ENCODE measurements at places on chromosomes 5 and 9.

DNA sequence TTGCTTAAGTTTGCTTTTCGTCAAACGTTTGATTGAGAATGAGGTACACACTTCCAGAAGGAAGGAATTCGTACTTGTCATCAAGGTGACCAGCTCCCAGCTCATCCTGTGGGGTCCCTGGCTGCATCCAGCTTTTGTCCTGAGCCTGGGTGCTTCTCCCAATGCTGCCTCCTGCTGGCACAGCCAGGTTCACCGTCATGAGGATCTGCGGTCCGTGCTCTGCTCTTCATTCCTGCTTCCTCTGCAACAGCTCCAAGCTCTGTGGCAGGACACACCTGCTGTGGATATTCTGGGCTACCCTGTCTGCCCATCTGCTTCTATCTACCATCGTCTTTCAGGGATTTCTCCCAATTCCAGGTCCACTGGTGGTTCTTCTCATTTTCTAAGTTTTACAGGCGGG, 13.3 kb upstream of the UBE2QL1 start:
- DNase-seq, result peak; percentile 22

DNA sequence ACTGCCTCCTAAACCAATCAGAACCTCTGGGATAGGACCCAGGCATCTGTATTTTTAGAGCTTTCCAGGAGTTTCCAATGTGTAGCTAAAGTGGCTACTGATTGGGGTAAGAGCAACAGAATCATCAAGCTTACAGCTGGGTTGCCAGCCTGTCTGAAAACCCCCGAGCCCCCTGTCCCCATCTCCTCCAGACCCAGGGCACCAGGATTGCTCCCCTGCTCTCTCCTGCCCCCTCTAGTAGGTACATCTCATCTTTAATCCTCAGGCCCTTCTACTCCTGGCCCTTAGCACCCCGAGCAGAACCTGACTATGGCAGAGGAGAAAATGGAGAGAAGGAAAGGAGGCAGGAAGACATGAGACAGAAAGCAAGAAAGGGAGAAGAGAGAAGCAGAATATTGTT, 204.9 kb downstream of the GABBR2 start:
- DNase-seq, result no peak

DNA sequence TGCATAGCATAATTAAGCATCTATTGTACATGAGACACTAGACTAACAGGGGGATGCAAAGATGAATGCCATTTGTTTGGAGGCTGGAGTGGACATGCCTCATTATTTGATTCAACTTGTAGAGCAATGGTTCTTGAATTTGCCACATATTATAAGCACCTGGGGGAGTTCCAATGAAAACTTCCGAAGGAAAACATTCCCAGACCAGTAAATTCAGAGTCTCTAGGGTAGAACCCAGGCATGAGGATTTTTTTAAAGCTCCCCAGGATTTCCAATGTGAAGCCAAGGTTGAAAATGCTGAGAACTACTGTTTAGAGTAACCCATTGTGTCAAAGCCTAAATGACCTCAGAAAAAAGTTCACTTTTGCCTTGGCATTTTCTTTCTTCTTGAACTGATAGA, 93.9 kb upstream of the ITGA1 start:
- DNase-seq, result no peak

DNA sequence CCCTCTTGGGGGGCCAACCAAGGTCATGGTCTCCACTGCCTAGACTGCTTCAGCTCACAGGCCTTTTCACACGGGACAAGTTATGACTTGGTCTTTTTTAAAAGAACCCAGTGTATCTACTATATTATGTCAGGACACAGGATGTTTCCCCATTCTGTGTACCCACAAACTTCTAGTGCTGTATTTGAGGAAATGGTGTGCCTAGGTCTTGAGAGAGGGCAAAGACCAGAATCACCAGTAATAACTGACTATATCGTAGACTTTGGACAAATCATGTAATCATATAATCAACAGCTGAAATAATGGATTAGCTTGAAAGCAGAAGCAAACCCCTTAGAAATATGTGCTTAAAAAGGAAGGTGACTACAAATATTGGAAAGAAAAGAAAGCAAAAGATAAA, 133.3 kb downstream of the ARL15 start:
- DNase-seq, result peak; percentile 3

DNA sequence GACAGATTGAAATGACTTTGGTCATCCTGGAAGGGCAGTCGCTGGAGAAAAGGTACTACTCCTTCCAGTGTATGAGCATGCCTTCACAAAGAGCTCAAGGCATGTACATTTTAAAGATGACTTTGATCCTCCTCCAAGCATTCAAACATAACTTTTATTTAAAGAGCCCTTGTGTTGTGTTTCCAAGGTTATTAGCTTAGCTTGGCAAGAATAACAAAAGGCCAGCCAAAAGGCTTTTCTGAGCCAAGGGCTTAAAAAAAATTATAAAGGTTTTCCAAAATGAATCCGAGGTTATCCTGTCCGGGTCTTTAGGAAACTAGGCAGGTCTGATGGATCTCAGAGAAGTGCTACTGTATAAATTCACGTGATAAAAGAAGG, 71.0 kb upstream of the PLPP6 start:
- DNase-seq, result no peak

Data from NB4 (cell line).